Activated naive CD8-positive, alpha-beta T cell treated with anti-CD3 and anti-CD28 coated beads for 36 hours (primary cell): ENCODE measurements at places on chromosomes 3 and 15. TPM values are rescaled to one million over a fixed set of nuclear protein-coding genes. Genes with fewer than 3 reads are reported as not detected.

Gene TUSC7
- total RNA-seq, result not detected

Gene KLHL40
- not detected for total RNA-seq

Gene SLC12A1
- total RNA-seq, result not detected

Gene TARS3
- 6.7 TPM for total RNA-seq

Gene CYP1A1
- 4.9 TPM for total RNA-seq

Gene LEKR1
- 2.4 TPM for total RNA-seq

Gene ZKSCAN7
- total RNA-seq, result 4.5 TPM

Gene TRH
- total RNA-seq, result not detected

Gene SLC51A
- not detected for total RNA-seq

Gene EID1
- total RNA-seq, result 100 TPM

Gene PAQR5
- 0.06 TPM for total RNA-seq

Gene GRK7
- total RNA-seq, result not detected

Gene IGSF10
- total RNA-seq, result not detected

Gene TEX9
- 1.6 TPM for total RNA-seq

Gene ZNF774
- total RNA-seq, result 0.82 TPM

Gene CHL1
- not detected for total RNA-seq

Gene CEMIP
- not detected for total RNA-seq

Gene PRKCI
- 22.8 TPM for total RNA-seq

Gene SLCO2A1
- not detected for total RNA-seq
